Astrocyte of the spinal cord (primary cell): ENCODE measurements at places on chromosomes 4 and X.

DNA sequence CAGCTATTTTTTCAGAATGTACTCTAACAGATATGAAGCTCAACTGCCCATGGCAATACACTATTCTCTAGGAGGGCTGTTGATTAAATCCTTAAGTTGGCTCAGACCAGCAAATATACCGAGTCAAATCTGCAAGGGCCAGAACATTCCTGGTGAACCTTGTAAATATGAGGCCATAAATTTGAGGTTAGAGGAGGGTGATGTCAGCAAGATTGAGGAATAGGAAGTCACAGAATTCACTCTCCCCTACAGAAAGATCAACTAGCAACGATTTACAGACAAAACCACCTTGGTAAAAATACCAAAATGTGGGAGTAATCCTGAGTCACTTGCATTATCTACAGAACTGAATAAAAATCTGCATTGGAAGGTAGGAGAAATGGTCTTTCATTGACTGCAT, 399.3 kb downstream of the GPM6A start:
- DNase-seq: peak; percentile 89

- no peak for DNase-seq
These were observed 3.7 kb upstream of the MAEA start for GRCh38 chr4:1285790-1286553.

DNA sequence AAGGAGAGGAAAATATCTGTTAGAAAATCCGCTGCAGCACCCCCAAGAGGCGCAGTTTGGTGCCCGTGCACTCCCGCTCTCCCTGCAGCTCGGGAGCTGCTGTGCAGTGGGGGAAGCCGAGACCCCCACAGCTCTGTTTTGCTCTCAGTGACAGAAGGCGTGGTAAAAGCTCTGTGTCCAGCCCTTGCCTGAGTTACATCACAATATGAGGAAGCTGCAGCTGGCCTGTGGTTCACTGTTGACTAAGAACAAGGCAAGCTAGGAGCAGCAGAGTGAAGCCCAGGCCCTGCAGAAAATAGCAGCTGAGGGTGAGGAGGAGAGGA, 88.5 kb upstream of the ADRA2C start:
- DNase-seq: no peak

DNA sequence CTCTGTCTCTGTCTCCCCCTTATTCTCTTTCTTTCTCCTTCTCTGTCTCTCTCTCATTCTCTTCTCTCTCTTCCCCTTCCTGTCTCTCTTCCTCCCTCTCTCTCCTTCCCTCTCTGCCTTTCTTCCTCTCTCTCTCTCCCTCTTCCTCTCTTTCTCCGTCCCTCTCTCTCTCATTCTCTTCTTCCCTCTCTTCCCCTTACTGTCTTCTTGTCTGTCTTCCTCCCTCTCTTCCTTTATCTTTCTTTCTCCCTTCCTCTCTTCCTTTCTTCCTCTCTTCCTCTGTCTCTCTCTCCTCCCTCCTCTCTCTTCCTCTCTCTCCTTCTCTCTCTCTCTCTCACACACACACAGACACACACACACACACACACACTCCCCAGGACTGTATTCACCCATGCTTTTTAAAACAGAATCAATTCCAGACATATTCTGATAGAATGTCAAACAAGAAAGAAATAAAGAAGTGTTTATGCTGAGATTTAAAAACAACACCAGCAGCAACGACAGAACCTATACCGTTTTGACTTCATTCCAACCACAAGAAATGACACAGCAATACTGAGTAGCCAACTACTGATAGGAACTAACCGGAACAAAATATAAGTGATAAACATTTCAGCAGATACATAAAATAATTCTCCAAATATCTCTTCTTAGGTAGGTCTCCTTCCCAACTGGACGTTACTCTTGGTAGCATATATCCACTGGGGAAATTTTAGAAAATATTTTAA, 296.7 kb downstream of the ASMT start:
- DNase-seq: no peak

GRCh38 chr4:118765399-118765798, 70.5 kb downstream of the SEC24D start:
- peak; percentile 97 for DNase-seq

DNA sequence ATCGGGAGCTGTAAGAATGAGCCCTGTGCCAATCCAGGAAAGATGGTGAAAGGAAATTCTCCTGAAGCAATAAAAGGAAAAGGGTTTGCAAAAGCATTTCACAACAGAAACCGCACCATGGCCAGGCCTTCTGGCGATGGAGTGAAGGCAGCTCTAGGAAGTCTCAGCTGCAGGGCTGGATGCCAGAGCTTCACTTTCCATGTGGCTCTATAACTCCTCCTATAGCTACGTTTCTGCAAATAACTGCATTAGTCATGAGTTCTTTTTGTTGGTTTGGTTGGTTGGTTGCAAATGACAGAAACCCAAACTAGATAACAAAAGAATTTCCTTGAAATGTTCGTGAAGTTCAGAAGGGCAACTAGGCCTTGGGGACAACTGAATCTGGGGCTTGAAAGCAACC, 84.6 kb downstream of the RELL1 start:
- peak; percentile 46 for DNase-seq

GRCh38 chr4:165385126-165385525, 6.3 kb downstream of the CPE start:
- no peak for DNase-seq

DNA sequence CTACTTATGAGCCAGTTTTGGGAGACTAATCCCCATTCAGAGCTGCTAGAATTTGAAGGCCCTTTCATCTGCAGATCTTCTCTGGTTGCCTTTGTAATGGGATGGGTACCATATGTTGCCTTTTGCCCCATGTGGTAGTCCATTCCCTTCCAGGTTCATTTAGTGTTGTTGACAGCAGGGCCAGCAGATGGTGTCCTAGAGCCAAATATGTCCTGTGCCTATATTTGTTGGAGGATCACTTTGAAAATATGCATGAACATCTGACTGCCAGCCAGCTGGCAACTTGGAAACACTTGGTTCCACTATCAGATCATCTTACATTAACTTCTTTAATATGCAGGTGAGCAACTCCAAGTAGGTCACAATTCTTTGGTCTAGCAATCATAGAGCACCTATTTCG, 30.4 kb downstream of the CFAP299 start:
- DNase-seq: peak; percentile 77

DNA sequence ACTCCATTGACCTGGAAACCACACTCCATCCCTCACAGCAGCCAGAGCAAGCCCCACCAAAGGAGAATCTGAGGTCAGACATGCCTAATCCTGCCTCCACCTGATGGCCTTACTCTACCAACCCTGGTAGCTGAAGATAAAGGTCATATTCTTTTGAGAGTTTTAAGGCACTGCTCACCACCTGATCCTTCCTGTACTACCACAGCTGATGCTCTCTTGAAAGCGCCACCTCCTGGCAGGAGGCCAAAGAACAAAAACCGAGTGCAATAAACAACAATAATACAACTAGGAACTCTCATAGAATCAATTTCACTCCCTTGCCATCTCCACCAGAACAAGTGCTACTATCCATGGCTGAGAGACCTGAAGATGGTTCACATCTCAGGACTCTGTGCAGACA, 301.6 kb downstream of the NAF1 start:
- no peak for DNase-seq

GRCh38 chr4:48499551-48500066, 9.6 kb downstream of the ZAR1 start:
- DNase-seq: no peak

DNA sequence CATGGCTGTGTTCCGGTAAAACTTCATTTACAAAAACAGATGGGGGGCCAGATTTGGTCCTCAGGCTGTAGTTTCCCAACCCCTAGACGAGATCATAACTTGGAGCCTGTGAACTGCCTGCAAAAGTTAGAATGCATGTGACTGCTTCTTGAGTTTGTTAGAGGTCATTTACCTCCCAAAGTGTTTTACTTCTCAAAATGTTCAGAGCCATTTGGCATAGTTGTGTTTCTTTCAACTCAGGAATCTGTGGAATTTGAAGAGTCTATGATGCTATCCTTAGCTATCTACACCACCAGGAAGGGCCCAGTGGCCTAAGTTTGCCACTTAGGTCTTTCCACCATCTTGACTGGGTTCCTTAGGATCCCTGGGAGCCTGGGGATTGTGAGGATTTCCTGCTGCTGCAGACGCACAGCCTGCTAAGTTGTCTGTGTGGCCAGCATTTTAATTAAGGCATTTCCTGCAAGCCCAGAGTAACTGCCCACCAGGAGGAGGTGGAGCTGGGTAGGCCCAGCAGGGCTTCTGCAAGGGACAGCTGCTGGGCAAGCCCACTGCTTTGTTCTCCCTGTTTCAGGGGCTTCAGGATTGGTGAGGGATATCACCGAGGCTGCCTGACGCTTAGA, 53.1 kb downstream of the CCNI start:
- peak; percentile 85 for DNase-seq

DNA sequence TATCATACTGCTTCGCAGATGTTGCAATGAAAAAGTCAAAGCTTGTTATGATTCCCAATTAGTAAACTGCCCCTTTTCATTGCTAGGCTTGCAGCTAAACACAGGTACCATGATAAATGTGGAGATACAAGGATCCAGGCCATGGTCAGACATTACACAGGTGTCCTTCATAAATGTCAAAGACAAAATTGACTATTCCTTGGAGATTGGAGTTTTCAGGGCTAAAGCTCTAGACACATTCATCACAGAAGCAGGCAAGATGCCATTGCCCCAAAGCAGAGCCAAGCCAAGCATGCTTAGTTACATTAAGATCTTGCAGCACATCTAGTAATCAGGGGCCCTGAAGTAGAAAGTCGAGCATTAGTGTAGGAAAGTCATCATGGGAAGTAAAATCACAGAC, 111.3 kb upstream of the INTU start:
- no peak for DNase-seq

DNA sequence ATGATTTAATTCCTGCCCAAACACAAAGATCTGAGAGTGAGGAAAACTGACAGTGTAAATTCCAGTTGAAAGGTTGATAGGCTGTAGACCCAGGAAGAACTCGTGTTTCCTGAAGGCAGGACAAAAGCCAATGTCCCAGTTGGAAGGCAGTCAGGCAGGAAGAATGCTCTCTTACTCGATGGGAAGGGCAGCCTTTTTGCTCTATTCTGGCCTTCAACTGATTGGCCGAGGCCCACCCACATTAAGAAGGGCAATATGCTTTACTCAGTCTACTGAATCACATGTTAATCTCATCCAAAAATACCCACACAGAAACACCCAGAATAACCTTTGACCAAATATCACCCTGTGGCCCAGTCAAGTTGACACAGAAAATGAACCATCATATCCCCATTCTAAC, 45.3 kb upstream of the SOD3 start:
- DNase-seq: no peak

DNA sequence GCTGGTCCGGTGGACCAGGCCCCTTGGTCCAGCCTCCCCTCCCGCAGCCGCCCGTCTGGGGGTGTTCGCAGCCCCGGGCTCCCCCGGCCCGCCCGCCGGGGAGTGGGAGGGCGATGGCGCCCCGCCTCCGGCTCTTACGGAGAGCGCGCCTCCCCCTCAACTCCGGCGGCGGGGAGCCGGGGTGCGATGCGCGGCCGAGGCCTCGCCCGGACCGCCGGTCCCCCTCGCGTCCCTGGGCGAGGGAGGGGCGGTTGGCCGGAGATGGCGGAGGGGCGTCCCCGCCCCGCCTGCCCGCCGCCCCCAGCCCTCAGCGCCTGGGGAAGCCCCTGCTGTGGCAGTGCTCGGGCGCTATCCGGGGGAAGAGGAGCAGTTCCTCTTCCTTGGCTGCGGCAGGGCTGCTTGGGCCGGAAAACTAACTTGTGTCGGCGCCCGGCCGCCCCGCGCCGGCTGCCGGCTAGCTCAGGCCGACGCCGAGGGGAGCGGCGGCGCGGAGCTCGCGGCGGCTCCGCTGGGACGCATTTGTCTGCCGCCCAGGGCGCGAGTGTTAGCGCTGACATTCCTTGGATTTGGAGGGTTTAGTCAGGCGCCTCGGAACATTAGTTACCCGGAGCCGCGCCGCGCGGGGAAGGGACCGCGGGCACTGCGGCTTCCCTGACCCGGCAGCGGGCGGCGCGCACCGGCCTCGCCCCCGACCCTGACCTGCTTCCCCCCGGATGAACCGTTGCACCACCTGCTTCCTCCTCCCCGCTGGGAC, 994 bp downstream of the GALNT7 start:
- peak; percentile 71 for DNase-seq

GRCh38 chrX:65034292-65034667, 58.0 kb upstream of the ZC4H2 start:
- no peak for DNase-seq

- DNase-seq: peak; percentile 45
These were observed 97.4 kb downstream of the COL4A5 start for GRCh38 chrX:108537005-108537404.

GRCh38 chr4:74983253-74983635, 50.3 kb downstream of the PARM1 start:
- no peak for DNase-seq

- no peak for DNase-seq
These were observed 16.1 kb downstream of the TNIP3 start for GRCh38 chr4:121148000-121148399.

DNA sequence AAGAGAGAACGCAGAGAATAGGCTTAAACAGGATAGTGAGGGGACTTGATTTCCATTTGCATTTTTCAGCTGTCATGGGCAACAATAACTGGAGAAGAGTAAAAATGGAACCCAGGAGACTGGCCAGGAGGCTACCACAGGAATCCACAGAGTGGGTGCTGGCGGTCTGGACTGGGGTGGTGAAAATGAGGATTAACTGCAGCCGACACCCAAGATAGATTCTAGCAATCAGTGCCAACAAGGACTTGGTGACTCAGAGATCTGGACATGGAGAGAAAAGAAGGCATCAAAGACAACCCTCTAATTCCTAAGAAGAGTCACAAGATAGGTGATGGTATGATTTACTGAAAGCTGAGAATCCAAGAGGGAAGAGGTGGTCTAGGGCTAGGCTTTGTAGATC, 102.8 kb downstream of the ATP8A1 start:
- DNase-seq: no peak

GRCh38 chrX:38726612-38727011, 74.6 kb upstream of the MID1IP1 start:
- no peak for DNase-seq

- no peak for DNase-seq
These were observed 48.9 kb downstream of the ACSL4 start for GRCh38 chrX:109684136-109684535.
